GOT3 (cell line): ENCODE measurements at places on chromosomes 5 and 9.

DNA sequence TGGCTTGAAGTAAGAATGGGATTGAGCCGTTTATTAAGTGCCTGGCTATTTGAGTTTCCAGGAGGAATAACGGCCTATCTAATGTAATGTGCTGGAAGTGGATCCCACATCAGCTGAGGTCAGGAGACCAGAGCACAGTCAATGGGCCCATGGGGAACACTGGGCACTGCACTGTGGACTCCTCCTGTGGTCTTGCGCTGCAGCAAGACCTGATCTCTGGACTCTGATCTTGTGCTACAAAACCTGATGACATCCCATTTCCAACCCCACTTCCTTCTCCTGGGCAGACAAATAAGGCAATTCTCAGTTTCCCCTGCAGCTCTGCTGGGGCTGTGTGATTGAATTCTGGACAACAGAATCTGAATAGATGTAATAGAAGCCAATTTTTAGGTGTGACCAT, 151.7 kb upstream of the ADCY2 start:
- no peak for DNase-seq

- no peak for DNase-seq
These were observed 455.0 kb downstream of the CTNND2 start for GRCh38 chr5:11449217-11449616.

GRCh38 chr5:172860520-172861443, 26.7 kb downstream of the ERGIC1 start:
- peak; percentile 52 for DNase-seq

DNA sequence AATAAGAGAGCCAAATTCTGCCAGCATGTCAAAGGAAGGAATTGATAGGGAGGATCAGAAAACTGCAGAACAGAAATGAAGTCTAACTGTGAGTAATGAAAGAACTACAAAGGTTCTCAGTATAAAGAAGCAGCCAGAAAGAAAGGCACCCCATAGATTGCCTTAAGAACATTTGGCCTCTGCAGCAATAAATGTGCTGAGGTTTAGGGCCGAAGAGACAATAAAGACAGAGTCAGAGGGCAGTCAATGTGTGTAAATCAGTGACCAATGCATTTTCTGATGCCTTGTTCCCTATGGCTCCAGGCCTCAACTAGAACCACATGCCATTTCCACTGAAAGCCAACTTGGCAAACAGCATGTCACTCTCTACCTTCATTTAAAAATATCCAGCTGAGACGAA, 281.0 kb downstream of the HINT1 start:
- no peak for DNase-seq

GRCh38 chr9:94865582-94866452, 139.3 kb downstream of the AOPEP start:
- no peak for DNase-seq

GRCh38 chr5:82334856-82335255, 56.7 kb upstream of the RPS23 start:
- no peak for DNase-seq

DNA sequence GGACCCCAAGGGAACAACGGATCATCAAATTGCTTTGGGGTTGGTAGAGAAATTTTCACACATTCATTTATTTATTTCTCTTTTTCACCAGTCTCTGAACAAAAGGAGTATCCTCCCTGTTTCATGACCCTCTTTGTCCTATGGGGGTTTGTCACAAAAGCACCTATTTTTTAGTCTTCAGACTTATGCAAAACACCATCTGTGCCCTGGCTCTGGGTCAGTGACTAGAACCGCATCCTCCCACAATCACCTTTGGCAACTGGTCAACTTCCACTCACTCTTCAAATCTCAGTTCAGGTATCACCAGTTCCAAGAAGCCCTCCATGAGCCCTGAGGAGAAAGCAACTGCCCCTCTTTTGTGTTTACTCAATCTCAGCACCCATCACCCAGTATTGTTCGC, 395.7 kb downstream of the CDK5RAP2 start:
- no peak for DNase-seq

GRCh38 chr5:125142458-125142857, 396.0 kb upstream of the ZNF608 start:
- no peak for DNase-seq

DNA sequence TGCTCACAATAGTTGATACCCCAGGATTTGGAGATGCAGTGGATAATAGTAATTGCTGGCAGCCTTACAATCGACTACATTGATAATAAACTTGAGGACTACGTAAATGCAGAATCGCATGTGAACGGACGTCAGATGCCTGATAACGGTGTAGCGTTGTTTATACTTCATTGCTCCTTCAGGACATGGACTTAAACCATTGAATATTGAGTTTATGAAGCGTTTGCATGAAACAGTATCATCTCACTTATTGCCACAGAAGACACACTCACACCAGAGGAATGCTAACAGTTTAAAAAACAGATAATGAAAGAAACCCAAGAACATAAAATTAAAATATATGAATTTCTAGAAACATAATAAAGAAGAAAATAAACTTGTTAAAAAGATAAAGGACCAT, 101.6 kb downstream of the GABBR2 start:
- no peak for DNase-seq

- no peak for DNase-seq
These were observed 38.8 kb upstream of the SHB start for GRCh38 chr9:38107811-38108304.

DNA sequence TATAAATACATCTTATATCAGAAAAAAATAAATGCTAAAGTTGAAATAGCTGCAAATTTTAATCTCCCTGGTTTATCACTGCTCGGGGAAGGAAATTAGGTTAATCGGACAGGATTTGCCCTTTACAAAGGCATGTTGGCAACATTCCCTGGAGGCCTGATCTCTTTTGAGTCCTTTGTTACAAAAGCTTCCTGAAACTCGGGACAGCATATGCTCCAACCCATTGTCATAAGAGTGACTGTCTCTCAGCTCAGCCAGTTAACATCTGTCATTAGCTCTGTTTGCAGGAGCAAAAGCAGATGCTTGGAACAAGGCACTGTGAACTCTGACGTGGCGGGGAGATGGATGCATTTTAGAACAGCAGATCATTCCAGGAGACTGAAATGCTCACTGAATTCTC, 80.6 kb downstream of the MYO10 start:
- DNase-seq = no peak

- no peak for DNase-seq
These were observed 76.9 kb upstream of the NEURL1B start for GRCh38 chr5:172564188-172564587.

DNA sequence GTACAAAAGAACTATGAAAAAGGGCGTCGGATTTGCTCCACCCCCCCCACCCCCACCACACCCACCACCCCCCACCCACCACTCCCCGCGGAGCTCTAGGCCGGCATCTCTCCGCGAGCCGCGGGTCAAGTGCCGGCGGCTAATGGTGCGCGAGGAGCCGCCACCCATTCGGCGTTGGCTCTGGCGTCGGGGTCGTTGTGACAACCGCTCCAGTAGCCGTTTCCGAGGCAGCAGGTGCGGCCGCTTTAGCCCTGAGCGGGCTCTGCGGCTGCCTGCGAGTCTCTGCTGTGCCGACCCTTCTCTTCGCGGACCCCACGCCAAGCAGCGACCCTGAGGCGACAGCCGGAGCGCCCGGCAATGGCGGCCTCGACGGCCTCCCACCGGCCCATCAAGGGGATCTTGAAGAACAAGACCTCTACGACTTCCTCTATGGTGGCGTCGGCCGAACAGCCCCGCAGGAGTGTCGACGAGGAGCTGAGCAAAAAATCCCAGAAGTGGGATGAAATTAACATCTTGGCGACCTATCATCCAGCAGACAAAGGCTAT, at the start of gene PPP1R2B:
PPP1R2B (plus strand) TSS at position 90 of the 546 bp plus-strand sequence; CDS start at position 358, 268 bp downstream.
- DNase-seq = no peak

DNA sequence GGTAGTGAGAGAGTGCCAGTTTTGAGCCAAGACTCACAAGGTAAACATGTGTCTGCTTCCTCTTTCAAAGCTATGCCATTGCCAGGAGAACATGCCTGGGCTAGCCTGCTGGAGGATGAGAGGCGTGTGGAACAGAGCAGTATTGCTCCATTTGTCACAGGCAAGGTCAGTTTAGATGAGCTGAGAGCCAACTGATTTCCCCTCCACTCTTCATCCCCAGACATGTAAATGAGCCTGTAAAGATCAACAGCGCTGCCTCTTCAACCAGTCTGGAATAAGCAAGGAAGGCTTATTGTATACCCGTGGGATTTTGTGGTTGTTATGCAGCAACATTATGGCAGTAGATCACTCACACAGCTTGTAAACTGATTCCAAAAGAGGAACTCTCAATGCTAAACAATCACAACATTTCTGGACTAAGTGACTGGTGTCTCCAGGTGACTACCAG, 8.2 kb upstream of the GDNF start:
- DNase-seq = no peak

DNA sequence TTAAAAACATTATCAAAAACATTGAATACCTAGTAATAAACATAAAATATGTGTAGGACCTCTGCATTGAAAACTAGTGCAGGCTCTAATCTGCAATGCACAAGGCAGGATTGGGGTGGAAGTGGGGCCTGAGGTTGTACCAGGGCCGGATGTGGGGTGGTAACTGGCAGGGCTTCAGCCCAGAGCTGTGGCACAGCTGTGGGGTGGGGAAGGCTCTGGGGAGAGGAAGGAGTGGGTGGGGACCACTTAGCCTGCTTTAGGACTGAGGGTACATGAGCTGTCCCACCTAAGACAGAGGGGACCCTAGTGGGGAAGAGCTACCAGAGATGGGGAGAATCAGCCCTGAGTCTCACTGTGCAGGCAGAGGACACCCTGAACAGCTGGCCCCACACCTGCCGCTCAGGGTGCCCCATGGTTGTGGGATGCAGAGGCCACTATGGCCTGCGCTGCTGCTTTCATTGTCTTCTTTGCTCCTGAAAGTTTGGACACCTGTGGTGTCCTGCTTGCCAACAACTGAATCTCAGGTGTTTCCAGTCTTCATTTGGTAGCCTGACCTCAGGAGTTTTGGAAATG, 311.4 kb downstream of the TLE4 start:
- DNase-seq = no peak
